ENCODE measurements at places on chromosomes 16 and 17.

- DNase-seq: no peak
These were observed 161.5 kb downstream of the TMEM132E start for GRCh38 chr17:34740565-34741520.

- no peak for DNase-seq
These were observed 13.9 kb downstream of the GALNS start for GRCh38 chr16:88842806-88843205.

DNA sequence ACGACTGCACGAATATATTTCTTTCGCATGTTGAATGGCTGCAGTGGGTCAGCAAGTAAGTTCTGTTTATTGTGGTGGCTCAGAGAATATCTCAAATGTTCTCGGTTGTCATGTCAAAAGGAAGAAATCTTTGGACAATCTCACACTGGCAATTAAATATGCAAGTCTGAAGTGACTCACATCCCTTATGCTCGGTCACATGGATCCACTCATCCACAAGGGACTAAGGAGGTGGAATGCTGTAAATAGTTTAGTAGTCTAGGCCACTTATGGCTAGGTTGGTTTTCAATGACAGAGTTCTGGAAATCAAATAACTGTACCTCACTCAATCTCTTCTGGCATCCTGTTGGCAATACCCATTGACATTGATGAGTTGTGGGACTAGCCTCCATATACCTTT lies 33.0 kb upstream of the PMP22 start:
- DNase-seq: no peak

GRCh38 chr16:79776243-79776847 lies 175.8 kb upstream of the MAF start:
- DNase-seq: no peak

- DNase-seq: no peak
These were observed 19.9 kb downstream of the MYH13 start for GRCh38 chr17:10352893-10353292.

- no peak for DNase-seq
These were observed 162.8 kb downstream of the BCAS3 start for GRCh38 chr17:60840456-60840855.

GRCh38 chr17:82583720-82584234 lies 64.2 kb downstream of the FOXK2 start:
- no peak for DNase-seq

DNA sequence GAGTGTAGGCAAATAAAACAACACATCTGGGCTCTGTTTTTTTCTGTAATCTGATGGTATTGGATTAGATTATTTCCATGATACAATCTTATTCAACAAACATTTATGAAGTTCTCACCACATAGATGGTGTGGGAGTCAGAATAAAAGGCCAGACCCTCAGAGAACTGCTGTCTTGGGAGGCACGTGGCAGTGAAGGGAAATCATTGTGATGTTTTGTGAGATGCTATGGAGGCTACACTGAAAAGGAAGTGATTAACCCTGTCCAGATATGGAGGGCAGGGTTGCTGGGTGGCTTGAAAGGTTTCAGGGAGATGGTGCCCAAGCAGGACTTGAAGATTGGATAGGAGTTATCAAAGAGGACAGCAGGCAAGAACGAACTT lies 35.6 kb downstream of the DHRS7B start:
- DNase-seq: no peak

DNA sequence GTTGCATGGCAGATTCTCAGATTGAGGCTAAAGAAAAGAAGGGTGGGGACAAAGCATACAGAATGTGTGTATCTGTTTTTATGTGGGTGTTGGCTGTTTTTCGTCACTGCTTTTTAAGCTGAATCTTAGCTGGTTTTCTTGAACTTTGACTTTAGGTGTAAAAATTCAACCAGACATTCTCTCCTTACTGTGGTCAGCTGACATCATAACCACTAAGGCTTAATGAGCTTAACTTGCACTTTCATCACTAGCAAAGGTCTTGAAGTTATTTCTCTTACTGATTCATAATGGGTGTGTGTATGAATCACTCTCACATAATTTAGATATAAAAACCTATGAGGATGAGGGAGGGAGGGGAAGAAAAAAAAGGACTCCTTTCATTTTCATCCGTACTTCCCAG lies 4.0 kb upstream of the CDC6 start:
- no peak for DNase-seq

DNA sequence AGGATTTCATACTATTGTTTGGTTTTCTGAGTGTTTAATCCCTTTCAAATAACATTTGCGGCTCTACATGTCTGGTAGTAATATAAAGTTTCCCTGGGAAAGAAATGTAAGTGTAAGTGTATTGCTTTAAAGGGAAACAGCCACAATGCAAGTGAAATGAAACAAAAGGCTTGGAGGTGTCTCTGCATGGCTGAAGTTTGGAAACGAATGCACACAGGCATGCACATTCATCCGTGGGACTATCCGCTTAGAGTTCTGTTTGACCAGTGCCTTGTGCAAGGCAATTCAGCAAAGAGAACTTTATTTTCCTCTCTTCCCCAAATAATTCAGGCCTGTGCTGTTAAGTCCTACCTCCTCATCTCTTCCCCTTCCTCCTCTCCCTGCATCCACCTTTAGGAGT lies 56.1 kb upstream of the MRTFB start:
- DNase-seq: no peak

GRCh38 chr17:67138392-67138791 lies 94.0 kb downstream of the CACNG1 start:
- no peak for DNase-seq

DNA sequence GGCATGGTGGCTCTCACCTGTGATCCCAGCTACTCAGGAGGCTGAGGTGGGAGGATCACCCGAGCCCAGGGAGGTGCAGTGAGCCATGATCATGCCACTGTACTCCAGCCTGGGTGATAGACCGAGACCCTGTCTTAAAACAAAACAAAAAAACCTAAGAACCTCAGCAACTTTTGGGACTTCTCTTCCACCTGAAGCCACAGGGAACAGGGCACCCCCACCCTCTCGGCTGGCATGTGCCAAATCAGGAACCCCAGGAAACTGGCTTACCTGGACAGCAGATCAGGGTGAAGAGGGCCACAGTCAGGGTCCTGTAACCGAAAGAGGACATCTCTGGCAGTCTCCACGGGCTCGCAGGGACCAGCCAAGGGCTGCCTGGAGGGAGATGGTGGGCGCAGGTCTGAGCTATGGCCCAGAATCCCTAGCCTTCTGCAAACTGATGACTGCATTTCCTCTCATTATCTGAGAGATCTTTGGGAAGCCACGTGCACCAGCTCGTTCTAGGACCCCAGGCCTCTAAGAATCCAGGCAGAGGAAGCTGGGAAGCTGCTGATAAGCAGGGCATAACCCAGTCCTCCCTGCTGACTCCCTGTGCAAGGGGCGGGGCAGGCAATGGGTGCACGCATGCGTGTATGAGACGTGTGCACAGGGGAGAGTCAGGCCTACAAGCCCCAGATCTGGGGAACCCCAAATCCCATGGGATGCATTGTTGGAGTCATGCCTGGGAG lies 8.4 kb downstream of the PRR29 start:
- DNase-seq: no peak

DNA sequence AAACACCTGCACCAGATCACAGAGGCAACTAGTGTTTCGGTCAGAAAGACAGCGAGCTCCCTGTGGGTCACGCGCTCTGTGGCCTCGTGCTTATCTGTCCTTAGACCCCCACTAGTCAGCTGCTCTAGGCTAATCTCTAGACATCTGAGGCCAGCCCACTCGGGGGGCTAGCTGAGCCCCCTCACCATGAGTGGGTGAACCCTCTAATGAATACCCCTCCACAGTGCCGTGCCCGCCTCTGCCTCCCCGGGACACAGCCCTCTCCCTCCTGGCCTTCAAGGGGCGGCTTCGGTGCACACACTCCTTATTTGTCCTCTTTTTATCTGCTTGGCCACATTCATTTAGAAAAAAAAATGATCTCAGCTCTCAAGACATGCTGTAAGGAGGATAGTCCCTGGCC lies 320.1 kb downstream of the C16orf95 start:
- DNase-seq: no peak

DNA sequence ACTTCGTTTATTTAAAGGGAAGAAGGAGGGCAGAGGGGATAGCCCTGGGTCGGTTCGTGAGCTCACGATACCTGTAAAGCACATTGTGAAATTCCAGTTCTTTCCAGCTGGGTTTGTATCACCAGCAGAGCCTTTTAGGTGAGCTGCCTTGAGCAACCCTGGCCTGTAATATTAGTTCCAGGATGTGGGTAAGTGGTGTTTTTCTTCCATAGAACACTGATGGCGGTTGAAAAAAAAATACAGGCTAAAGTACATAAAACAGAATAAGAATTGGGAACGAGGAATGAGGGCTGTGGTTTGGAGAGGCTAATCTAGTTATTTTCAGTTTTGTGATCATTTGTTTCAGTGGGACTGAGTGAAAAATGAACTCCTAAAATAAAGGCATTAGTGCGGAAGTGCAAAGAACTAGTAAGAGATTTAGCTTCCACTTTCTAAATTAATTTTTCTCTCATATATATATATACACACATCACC lies 20.6 kb downstream of the HS3ST3B1 start:
- DNase-seq: no peak

DNA sequence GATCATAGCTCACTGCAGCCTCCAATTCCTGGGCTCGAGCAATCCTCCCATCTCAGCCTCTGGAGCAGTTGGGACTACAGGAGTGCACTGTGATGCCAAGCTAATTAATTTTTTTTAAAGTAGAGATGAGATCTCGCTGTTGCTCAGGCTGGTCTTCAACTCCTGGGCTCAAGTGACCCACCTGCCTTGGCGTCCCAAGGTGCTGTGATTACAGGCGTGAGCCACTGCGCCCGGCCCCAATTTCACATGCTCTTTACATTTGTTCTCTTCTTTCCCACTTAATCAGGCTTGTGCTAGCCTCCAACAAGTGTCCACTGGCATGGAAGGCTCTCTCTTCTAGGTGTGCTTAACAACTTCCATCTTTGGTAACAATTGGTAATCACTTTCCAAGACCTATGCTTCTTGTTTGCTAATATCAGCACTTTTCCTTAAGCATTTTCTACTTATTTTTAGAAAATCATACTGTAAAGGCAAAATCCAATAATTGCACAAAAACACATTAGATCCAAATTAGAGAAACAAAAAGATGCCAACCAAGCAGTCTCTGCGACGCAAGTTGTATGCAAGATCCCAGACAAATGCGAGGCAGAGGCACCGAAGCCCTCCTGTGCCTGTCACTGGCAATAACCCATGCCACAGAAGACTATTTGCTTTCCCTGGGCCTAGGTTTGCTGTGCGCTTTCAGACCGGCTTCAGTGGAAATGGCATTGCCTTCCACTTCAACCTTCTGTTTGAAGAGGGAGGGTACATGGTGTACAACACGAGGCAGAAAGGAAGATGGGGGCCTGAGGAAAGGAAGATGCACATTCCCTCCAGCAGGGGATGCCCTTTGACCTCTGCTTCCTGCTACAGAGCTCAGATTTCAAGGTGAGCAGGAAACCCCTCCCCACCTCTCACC lies 52.6 kb downstream of the NOS2 start:
- DNase-seq: no peak

DNA sequence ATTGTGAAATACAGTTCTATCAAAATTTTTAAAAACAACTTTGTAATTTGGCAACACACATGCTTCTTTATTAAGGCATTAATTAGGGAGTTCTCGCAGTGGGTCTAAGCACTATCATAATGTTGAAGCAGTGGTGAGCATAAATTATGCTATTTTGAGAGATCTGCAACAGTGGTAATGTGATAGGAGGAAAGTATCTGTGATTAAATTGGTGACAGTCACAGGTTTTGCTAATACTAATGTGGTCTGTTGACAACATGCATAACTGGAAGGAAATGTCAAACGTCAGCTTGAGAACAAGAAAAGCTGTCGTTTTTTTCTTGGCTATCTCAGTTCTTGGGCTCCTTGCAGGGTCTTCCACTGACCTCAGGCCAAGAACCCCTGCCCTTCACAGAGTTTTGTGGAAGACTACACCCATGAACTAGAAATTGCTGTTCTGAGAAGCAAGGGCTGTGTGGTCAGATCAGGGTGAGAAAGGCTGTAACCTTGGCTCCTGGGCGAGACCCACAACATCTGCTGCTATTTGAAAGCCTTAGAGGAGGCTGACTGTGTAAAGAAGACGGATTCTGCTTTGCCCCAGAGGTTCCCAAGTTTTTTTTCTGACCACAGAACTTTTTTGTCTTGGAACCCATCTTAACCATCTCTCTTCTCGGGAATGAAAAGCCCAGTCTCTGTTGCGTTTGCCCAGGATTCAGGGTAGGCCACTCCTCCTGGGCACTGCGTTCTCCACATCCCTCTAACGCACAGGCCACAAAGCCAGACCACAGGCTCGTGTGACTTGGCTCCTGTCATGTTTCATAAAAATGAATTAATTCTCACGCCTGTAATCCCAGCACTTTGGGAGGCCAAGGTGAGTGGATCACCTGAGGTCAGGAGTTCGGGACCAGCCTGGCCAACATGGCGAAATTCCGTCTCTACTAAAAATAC lies 13.9 kb downstream of the ATP2A1 start:
- DNase-seq: no peak

- no peak for DNase-seq
These were observed 118.0 kb upstream of the ZNF469 start for GRCh38 chr16:88264641-88265285.

DNA sequence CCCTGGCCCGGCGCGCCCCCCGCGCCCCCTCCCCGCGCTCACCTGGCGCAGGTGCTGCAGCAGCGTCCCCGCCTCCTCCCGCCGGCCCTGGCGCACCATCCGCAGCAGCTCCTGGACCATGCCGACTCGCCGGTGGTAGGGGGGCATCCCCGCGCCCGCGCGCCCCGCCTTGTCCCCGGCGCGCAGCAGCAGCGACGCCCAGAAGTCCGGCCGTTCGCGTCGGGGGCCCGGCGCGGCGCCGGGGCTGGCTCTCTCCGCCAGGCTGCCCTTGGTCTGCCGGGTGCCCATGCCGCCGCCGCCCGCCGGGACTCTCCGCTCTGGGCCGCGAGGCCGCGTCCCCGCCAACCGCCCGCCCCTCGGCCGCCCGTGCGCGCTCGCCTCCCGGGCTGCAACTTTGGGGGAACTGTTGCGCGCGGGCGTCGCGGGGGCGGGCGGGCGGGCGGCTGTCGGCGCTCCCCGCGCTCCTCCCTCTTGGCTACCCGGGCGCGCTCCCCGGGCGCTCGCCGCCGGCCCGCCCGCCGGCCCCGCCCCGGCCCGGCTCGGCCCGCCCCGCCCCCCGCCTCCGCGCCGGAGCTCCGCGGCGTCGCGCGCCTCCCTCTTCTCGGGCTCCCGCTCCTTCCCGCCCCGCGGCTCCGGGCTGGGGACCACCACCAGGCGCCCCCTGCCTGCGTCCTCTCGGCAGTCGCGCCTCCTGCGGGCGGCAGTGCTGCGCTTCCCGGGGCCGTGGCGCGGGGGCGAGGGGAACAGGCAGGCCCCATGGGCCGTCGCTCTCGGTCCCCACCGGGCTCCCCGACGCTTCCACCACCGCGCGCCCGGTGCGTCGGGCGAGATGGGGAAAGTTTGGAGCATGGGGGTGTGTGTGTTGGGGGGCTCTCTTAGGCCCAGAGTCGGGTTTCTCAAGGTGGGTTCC lies at the start of gene LRRC75A:
LRRC75A (minus strand) TSS at position 491 of the 910 bp plus-strand sequence; CDS start at position 288, 203 bp downstream.
- no peak for DNase-seq

GRCh38 chr17:48484256-48484655 lies 46.6 kb downstream of the HOXB1 start:
- DNase-seq: no peak
